ENCODE measurements at places on chromosomes 1 and 21.
A peak's percentile ranks its signal among the peaks of the same experiment; 100 is the strongest.

DNA sequence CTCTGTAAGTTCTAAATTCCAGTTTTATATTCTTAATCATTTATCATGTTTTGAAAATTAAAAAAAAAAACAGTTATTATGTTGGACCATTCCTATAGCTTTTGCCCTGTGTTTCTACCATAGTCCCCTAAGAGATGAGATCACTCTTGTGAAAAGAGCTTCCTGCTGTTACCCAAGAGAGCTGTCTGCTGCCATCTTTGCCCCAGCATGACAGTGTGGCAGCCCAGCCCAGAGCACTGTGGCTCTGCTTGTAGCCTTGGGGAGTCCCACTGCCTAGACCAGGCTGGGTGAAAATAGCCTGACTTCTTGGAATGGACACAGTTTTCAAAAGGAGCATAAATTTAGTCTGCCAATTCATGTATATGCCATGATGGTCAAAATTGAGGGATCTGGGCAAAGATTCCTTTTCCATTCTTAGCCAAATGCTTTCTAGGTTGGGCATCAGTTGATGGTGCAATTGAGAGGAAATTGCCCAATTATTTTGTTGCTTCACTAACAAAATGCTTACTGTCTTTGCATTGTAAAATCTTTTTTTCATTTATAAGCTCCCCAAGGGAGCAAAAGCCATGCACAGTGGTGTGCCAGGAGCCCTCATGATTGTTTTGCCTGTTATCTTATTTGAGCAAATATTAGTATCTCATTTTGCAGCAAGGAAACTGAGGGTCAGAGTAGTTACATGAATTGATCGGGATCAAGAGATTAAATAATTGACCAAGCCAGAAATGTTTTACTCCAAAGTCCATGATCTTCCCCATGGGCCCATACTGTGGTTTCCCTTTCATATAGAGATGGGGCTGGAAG is 72.8 kb downstream of the ETS2 start:
- no peak for DNase-seq

GRCh38 chr1:247905181-247905580 is 9.8 kb downstream of the OR2W3 start:
- no peak for DNase-seq

GRCh38 chr1:162081316-162081715 is 11.8 kb downstream of the NOS1AP start:
- no peak for DNase-seq

- no peak for DNase-seq
Observed at GRCh38 chr21:31675318-31675717, 15.8 kb downstream of the SOD1 start.

- peak; percentile 2 for DNase-seq
Observed at GRCh38 chr1:41537251-41537650, 52.8 kb upstream of the EDN2 start.

DNA sequence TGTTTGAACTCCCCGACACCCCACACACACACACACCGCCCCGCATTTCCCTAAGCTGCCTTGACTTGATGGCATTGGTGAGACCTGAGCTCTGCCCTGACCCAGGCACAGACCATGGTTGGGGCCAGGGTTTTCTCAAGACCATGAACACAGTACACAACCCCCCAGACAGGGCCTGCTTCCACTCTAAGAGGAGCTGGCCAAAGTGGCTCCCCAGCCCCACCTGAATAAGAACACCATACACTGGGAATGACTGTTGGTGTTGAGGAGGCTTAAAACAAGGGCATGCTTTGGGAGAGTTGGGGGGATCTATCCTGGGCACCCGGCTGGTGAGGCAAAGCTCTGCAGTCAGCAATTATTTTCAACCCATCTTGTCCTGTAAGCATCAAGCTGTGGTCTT is 77.6 kb upstream of the SYT6 start:
- DNase-seq = no peak

DNA sequence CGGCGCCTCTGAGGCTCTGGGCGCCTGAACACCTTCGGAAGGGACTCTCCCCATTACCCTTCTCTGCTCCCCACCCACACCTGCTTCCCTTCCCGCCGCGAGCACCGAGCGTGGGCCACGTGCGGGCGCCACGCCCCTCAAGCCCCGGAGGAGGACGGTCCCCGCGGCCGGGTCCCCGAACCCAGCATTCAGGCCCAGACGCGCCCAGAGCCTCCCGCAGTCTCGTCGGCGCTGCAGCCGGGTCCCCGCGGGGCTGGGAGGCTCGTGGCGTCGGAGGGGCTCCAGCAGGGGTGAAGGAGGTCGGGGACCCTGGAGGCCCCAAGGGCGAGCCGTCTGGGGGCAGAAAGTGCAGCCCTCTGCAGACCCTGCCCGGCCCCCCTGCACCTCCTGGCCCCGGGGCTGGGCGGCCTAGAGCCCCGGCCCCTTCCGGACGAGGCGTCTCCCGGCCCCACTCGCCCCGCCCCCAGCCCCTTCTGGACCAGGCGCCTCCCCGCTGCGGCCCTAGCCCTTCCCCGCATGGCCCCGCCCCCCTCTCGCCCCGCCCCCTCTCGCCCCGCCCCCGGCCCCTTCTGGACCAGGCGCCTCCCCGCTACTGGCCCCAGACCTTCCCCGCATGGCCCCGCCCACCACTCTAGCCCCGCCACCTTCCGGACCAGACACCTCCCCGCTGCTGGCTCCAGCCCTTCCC is 378 bp upstream of the SMIM1 start:
- DNase-seq = peak; percentile 80

GRCh38 chr21:36122977-36123376 is 11.9 kb upstream of the CBR3 start:
- DNase-seq = no peak

DNA sequence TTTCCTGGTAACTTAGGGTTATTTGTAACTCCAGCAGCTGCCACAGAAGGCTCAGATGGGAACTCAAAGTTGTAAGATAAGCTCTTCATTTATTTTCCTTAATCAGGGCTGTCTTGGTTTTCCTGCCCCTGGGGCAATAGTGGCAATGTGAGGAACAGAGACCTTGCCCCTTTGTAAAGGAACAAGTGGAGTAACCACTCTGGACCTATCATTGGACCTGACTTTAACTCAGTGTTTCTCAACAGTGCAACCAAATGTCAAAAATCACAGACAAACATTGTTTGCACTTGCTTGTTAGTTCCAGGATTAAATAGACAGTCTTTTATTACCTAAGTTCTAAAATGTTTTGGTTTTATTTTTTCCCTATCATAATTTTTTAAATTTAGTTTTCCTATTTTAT is 2.8 kb upstream of the FMO3 start:
- no peak for DNase-seq

DNA sequence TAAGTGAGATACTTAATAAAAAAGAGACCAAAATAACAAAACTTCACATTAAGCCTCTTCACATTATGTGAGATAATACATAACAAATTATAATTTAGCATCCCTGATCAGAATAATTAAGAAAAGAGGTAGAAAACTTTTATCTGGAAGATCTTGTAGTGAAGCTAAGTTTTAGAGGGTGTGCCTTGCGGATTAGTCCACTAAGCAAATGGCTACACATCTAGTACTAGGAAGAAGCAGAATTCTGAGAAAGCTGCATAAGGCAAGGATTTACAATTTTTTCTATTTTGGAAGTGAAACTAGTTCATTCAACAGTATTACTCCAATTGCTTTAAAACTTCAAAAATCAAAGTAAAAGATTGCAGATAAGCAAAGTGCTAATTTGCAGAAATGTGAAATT is 3.5 kb downstream of the YOD1 start:
- DNase-seq = no peak

- peak; percentile 43 for DNase-seq
Observed at GRCh38 chr1:169601096-169601881, 15.0 kb upstream of the F5 start.

DNA sequence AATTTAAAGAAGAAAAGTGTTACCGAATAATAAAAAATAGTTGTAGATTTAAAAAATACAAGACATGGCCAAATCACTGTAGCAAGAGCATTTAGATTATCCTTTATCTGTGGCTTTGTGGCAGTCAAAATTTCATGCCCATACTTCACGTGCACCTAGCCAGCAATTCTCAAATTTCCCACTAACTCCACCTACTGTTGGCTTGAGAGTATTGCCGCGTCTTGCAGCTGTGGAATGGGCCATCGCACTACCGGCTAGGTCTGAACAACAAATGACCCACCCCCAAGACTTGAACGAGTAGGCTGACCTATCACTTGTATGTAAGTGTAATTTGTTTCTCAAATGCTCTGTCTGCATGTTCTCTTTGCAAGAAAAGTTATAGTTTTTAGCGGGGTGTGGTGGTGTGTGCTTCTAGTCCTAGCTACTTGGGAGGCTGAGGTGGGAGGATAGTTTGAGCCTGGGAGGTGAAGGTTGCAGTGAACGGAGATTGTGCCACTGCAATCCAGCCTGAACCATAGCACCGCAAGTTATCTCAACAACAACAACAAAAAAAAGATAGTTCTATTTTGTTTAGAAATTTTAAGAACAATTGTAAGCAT is 4.1 kb downstream of the KRTAP13-4 start:
- DNase-seq = no peak

- peak; percentile 83 for DNase-seq
Observed at GRCh38 chr1:109979489-109980091, 5.0 kb upstream of the AHCYL1 start.

- peak; percentile 84 for DNase-seq
Observed at GRCh38 chr1:20717452-20718342, at the start of gene KIF17. Gene KIF17, minus strand, starts transcription at chr1:20718007. Its CDS starts 301 bp downstream, at chr1:20717706.

DNA sequence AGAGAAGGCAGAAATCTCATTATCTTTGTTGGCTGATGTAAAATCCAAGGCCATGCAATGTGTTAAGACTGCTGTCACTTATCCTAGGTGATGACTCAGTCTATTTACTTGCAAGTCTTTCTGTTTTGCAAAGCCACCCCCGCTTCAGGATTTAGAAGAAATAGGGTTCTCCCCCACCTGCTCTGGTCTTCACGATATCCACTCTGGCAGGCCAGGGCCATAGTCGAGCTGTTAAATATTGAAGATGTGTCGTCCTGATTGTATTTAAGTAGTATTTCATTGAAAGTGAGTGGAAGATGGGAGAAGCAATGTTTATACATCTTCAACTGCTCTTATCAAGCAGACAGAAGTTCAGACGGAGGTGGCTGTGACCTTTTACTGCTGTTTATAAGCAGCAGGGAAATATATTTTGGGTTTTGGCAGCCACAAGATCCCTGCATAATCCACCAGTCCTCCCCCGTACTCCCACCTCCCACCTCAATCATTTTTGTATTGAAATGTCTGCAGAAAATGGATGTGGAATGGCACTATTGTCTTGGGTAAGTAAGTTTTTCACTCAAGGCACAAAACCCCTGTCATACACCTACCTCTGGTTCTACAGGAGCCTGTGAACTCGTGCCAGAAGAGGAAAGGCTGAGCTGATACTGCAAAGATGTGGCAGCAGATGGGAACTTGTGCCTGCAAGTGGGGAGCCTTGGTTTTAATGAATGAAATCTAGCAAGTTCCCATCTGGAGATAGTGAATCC is 117.4 kb downstream of the MRPS6 start:
- peak; percentile 34 for DNase-seq
